ENCODE measurements at places on chromosomes 5 and 9.

DNA sequence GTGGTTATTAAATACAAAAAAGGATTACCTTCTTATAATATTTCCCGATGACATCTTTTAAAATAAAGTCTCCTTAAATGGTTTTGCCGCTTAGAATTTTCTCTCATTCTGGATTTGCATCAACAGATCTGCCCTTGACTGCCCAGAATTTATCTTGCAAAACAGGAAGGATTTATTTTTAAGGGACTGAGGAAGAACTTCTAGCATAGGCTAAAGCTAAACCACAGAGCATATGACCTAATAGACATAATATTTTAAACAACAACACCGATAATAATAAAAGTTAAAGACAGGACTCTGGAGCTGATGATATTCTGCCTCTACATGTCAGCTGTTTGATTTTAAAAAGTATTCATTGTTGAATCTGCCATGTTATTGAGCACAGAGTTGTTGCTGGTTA is 145.3 kb upstream of the ADCY2 start:
- no peak for DNase-seq

DNA sequence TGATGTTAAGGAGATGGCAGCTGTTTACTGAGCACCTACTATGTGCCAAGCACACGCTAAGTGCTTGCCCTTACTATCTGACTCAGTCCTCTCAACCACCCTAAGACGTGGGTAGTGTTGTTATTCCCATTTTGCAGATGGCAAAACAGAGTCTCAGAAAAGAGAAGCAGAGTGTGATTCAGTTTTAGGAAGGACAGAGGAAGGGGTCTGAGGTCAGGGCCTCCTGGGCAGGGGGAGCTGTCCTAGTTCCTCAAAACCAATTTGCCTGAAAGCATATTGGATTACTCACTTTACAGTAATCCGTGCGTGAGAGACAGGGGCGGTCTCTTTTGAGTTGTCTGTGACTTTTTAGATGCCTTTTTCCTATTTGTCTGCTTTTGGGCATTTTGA is 23.2 kb downstream of the DNM1 start:
- DNase-seq = no peak

GRCh38 chr9:130462685-130463540 is 18.2 kb downstream of the ASS1 start:
- no peak for DNase-seq

GRCh38 chr9:117325831-117326230 is 89.0 kb downstream of the ASTN2 start:
- DNase-seq = no peak

GRCh38 chr9:114080773-114081440 is 2.8 kb upstream of the AMBP start:
- DNase-seq = no peak

- DNase-seq = no peak
These were observed 29.0 kb upstream of the BOD1 start for GRCh38 chr5:173645437-173645807.

DNA sequence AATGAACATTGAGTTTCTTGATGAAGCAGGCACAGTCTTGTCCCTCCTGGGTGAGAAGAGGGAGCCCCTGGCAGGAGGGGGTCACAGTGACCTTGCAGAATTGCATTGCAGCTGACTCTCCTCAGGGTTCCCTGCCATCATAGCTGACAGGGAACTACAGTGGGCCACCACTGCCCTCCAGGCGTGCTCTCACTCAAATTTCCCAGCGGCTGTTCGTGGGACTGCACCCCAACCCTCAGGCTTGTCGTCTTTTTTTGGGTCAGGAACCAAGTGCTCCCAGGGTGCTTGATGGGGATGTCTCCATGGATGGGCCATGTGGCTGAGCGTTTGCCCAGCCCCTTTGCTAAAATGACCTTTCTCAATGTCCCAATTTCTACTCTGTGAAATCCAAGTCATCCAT is 215.8 kb downstream of the MELK start:
- DNase-seq = no peak

DNA sequence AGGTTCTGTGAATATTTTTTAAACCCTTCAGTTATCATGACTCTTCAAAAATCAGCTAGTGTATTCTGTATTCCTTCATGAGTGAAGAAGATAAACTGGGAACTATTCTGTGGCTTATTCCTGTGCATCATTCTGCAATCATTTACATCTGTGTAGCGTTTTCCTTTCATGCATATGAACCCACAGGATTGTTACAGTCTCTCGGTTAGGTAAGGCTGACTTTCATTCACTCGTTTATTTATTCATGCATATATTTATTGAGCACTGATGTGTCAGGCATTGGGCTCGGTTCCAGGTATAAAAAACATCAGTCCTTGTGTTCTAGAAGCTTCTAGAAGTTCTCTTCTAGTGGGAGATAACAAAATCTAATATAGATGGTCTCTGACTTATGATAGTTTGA is 318.4 kb downstream of the MAN2A1 start:
- no peak for DNase-seq

Measured in DMS153 (cell line).